ENCODE measurements at places on chromosomes 2 and 18.
A peak's percentile ranks its signal among the peaks of the same experiment; 100 is the strongest.

DNA sequence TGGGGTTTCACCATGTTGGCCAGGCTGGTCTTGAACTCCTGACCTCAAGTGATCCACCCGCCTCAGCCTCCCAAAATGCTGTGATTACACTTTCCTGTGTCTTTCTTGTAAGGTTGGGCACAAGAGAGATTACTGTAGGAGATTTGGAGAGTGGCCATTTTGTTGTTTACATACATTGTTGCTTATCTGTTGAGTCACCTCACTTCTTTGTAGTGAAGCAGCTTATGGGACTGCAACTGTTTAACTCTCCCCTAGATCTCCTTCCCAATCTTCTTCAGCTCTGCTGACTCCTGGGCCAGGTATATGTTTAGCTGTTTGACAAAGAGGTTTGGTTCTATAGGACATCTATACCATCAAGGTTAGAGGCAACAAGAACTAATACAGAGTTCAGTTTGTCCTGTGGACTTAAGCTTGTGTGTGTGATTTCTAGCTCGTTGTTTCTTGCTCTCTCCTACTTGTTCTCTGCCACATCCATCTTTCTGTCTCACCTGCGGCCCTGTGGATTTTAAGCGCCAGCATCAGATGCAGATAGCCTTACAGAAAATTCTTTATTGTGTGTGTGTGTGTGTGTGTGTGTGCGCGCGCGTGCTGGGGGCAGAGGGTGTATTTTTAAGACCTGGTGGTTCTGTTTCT, 95.4 kb downstream of the HAUS1 start:
- DNase-seq: no peak

DNA sequence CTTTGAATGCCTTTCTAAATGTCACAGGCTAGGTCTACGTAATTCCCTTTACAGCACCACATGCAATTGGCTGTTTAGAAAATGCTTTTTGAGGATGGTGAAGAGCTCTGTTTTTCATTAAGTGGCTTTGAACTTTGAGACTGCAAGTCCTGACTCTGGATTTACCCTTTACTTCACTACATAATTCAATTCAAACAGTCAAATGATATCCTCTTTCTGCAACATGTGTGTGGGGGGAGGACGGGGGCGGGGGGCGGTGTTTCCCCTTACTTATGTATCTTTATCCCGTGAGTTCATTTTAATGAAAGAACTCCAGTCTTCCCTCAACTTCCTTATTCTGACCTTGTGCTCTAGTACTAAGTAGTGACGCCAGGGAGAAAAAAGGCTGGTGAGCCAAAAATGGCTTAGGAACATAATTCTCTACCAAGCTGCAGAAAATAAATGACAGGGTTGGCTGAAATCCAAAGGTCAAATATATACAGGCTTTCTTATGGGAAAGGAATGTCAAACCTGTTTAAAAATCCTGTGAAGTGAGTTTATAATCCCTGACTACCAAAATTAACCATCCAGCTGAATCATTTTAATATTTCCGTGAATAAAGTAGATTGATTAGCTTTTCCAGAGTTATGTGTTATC, 119.6 kb downstream of the SLC8A1 start:
- no peak for DNase-seq

DNA sequence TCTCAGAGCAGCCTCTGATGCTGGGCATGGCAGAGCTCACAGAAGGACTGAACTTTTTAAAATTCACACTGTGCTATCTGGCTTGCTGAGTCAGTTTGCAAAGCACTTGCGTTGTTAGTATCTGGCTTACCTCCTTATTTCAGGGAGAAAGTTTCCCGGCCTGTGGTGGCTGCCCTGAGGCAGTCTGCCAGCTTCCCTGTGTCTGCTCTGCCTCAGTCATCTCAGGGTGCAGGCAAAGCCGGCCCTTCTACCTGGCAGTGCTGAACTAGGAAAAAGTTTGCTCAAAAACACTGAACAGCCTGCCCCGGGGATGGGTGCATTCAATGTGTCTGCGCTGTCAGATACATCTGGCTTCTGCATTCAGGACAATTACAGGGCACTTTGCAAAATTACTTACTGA, 90.2 kb upstream of the UXS1 start:
- no peak for DNase-seq

DNA sequence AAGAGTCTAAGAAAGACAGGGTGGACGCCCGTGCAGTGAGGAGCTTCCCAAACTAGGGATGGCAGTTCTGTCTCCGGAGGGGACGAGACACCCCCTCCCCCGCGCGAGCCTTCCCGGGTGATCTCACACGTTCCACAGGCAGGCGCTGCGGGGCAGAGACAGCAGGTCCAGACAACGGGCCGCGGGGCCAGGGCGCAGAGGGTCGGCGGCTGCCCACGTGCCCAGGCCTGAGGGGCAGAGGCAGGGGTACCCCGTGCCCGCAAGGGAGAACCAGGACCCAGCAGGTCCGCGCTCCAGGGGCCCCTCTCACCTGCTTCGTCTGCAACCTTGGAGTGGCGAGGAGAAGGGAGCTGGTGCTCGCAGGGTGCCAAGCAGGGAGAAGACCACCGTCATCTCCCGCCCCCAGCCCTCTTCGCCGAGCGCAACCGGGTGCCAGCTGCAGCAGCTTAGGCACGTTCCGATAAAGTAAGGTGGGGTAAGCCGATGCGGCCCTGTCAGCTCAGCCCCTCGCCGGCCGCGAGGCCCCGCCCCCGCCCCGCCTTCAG, at the start of gene GPR155:
Gene GPR155 (minus strand): TSS at position 467 of the 545 bp plus-strand sequence. CDS start 5,073 bp downstream, outside the sequence.
- DNase-seq: peak; percentile 29

- DNase-seq: no peak
Observed at GRCh38 chr18:45553723-45554388, 61.4 kb upstream of the SLC14A2 start.

- no peak for DNase-seq
Observed at GRCh38 chr2:101003278-101003775, 1.2 kb downstream of the RPL31 start.

GRCh38 chr2:30985493-30986230, 152.6 kb downstream of the GALNT14 start:
- no peak for DNase-seq

DNA sequence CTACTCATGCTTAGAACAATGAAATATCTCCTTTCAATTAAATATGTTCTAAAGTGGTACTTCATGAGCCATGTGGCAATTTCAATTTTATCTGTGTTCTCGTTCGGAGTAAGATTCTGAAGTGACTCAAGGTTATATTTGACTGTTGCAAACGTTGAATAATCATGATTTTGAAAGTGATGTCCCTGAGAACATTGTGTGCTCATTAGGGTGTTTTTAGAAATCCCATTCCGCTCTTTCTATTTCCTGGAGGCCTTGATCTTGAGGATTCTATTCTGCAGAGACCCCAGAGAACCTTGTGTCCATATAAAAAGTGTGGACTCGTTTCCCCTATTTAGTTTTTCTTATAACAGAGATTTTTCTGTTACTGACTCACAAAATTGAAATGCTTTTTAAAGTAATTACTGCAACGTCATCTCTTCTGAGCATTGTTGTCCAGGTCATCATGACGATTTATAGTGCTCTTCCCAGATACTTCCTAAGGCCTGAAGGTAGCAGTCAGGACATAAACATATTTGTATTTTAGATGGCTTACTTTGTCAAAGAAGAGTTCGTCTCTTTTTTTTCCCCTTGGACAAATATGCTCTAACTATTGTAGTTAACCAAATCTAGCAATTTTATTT, 27.2 kb downstream of the IL1R2 start:
- DNase-seq: no peak

DNA sequence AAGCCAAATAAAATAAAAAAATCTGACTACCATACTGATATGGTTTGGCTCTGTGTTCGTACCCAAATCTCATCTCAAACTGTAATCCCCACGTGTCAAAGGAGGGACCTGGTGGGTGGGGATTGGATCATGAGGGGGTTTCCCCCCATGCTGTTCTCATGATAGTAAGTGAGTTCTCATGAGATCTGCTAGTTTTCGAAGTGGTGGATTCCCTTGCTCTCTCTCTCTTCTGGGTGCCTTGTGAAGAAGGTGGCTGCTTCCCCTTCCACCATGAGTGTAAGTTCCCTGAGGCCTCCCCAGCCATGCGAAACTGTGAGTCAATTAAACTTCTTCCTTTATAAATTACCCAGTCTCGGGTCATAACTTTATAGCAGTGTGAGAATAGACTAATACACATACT, 123.8 kb upstream of the WDSUB1 start:
- DNase-seq: no peak

GRCh38 chr2:72984172-72984671, 66.9 kb downstream of the EMX1 start:
- no peak for DNase-seq

GRCh38 chr18:66168685-66169235, 417.9 kb downstream of the CDH7 start:
- no peak for DNase-seq

GRCh38 chr2:205769495-205769850, 87.2 kb downstream of the NRP2 start:
- no peak for DNase-seq
